Left colon (tissue), 2 donors: ENCODE measurements at places on chromosomes 13 and 19. TPM values are rescaled to one million over a fixed set of nuclear protein-coding genes. Genes with fewer than 3 reads are reported as not detected.

DNA sequence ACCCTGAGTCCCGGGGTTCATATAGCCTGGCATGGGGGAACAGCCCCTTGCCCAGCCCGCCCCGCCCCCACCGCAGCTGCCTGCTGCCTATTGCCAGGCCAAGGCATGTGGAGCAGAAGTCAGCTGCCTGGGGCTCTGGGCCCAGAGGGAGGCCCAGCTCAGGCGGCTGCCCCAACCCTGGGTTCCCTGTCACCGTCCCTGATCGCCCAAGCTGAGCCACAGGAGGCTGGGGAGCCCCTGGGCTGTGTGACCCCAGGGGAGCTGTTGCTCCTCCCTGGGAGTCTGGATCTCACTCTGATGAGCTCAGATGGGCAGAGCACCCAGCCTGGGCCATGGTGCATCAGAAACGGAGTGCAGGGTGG, 1.4 kb downstream of the PLIN4 start:
- no peak for DNase-seq

GRCh38 chr19:53132141-53132991, at the start of gene ZNF415:
Gene ZNF415 (minus strand): TSS chr19:53132910. CDS start chr19:53122676, 10,234 bp downstream.
- DNase-seq, result peak; percentile 87

- DNase-seq, result no peak
These were observed 25.1 kb upstream of the CEBPG start for GRCh38 chr19:33348301-33349010.

- peak; percentile 33 for DNase-seq
These were observed 1418.4 kb downstream of the UQCRFS1 start for GRCh38 chr19:27794494-27795042.

DNA sequence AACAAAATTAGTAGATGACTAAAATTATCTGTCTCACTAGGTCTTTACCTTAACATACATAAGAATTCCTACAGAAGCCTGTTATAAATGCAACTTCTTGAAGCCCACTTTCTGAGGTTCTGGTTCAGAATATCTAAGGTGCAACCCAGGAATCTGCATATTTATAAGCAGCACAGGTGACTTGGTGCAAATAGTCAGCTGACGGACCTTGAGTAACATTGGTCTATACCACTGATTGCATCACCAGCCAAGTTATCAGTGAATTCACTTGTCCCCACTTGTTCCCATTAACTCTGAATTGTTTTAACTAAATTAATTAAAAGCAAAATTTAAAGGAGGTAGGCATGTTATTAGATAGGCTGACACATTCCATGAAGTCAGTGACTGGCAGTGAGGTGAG, 109.9 kb downstream of the FRY start:
- DNase-seq, result no peak

DNA sequence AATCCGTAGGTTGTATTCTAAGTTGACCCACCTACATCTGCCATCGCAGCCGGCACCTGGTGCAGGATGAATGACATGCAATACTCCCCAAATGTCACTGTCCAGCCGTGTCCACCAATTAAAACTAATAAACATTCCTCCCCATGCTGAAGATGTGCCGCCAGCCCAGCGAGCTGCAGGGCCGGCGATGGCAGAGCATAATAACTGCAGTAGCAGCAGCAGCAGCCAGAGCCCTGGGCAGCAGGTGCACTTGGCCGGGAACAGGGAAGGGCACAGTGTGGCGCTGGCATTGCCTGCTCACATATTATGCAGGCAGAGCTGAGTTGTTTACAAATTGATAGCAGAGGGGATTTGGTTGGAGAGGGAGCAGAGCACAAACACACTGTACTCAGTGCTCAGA, 754.9 kb downstream of the OLFM4 start:
- DNase-seq, result no peak

DNA sequence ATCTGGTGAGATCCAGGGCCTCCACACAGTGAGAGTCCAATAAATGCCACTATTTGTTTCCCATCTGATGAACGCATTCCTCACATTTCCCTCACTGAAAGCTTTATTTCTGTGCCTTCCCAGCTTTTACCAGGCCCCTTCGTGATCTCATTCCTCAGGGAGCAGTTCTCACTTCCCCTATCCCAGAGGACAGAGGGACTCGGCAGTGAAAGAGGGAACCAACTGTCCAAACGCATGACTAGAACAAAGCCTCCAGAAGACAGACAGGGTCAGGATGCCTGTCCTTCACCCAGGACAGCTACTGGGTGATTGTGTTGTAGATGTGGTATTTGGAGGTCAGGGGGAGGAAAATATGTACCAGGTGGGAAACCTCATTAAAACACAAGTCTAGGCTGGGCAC, 2.0 kb upstream of the ZBTB45 start:
- DNase-seq, result no peak

GRCh38 chr13:44365008-44365407, 8.6 kb upstream of the SERP2 start:
- DNase-seq, result no peak

GRCh38 chr19:33426621-33427361, 53.3 kb downstream of the CEBPG start:
- no peak for DNase-seq

DNA sequence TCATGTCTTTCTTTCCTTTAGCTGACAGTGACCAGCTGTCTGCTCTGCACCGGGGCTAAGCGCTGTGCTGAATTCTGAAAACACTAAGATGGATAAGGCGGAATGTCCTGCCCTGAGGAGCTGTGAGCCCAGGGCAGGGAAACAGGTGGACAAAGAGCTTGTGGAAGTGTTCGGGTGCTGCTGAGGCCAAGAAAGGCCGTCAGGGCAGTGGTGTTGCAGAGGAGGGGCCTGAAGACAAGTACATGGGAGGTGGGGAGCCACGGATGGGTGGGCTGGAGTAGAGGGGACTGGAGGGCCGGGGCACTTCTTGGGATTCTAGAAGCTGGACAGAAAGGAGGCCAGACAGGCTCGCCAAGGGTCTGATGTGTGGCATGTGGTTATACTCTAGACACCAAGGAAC, 66.2 kb upstream of the GPR183 start:
- DNase-seq, result no peak

- DNase-seq, result no peak
These were observed 63.4 kb downstream of the KDM4B start for GRCh38 chr19:5032101-5032967.

GRCh38 chr19:2589441-2589840, 113.1 kb downstream of the GNG7 start:
- no peak for DNase-seq

- DNase-seq, result no peak
These were observed 12.9 kb downstream of the ZNF507 start for GRCh38 chr19:32358321-32358720.

- peak; percentile 12 for DNase-seq
These were observed 3.0 kb downstream of the PEG3 start for GRCh38 chr19:56837492-56838023.

- DNase-seq, result no peak
These were observed at the start of gene ZSCAN4 for GRCh38 chr19:57668635-57669034. Gene ZSCAN4 (plus strand): TSS chr19:57668935. CDS start chr19:57676146, 7,211 bp downstream.

- DNase-seq, result no peak
These were observed 91.2 kb downstream of the KATNAL1 start for GRCh38 chr13:30216111-30216510.

GRCh38 chr13:112947796-112948195, 21.2 kb upstream of the MCF2L start:
- DNase-seq, result peak; percentile 16

GRCh38 chr13:24213932-24214331, 53.4 kb downstream of the SPATA13 start:
- DNase-seq, result no peak

GRCh38 chr19:50795664-50796073, 5.5 kb downstream of the ACP4 start:
- no peak for DNase-seq

DNA sequence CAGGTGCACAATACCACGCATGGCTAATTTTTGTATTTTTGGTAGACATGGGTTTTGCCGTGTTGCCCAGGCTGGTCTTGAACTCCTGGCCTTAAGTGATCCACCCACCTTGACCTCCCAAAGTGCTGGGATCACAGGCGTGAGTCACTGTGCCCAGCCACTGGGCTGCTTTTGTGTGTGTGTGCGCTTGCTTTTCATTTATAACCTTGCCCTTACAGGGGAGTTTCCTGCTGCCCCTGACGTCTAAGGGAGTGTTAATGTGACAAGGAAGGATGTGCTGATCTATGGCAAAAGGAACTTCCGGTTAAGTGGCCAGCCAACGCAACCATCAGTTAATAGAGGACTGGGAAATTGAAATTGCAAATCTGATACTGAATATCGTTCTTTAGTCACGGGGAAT, 57.7 kb downstream of the ING1 start:
- no peak for DNase-seq

- DNase-seq, result no peak
These were observed 549.0 kb downstream of the GPC6 start for GRCh38 chr13:93775507-93776108.

DNA sequence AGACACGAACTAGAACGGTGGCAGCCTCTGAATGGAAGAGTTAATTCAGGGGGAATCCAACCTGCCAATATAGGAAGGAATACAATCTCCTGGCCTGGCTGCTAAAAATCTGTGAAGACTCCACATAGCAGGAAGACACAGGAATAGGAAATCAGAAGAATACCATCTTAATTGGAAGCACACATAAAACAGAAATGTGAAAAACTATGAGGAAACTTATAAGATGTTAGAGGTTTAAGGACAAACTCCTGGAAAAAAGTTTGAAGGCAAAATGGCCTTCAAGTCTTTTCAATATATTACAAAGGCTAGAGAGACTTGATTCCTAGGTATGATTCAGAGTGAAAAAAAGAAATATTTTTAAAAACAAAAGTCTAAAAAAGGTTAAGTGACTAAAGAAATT, 78.1 kb upstream of the FBXL3 start:
- DNase-seq, result no peak

DNA sequence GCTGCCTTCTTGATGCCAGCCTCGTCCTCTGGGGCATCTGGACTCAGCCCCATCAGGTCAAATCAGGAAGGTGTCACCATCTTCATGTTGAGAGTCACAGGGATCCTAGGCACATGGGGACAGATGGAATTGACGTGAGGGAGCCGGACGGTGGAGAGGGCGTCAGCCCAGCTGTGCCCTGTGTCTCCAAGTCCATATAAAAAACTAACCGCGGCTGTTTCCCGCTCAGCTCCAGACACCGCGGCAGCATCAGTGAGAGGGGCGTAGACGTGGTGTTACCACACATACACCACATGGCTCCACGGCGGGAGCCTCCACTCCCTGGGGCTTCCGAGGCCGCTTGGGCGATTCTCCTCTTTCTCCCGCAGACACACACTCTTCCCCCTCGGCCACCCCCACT, 5.6 kb upstream of the PRR36 start:
- no peak for DNase-seq

- DNase-seq, result peak; percentile 87
These were observed 23.3 kb downstream of the NOTCH3 start for GRCh38 chr19:15177269-15178116.

DNA sequence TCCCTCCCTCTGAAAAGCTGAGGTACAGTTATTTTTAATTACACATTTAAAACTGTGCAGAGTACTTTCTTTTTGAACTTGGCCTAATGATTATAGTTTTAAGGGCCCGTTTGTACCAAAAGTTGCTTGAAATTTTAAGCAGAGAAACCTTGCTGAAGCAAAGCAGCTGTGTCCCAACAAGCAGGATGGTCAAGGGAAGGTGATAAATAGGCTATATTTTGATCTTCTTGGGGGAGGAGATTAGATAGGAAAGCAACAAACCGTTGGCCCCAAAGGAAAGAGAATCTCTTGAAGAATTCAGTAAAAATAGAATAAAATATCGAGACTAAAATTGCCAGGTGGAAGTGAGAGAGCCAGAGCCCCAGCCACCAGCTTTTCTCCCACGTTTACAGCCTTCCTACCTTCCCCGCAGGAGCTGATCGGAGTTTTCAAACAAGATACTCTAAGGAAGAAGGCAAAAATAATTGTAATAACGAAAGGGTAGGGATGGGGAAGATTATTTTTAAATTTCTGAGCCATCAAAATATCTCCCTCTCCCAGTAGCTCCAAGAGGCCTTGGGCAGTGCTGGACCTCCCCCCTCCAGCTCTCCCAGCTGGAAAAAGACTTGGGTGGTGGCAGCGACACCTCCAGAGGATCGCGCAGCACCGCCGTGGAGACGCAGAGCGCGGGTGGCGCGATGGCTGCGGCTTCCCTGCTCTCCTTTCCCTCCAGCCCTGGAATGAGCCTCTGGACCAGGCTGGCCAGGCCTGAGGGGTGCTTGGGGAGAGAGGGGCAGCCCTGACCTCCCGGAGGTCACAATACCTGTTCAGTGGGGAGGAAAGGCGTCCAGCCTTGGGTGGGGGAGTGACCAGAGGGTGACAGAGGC, 5.8 kb downstream of the ZIC2 start:
- no peak for DNase-seq

Gene ZNF730
- 0.64 TPM for total RNA-seq

Gene PRSS57
- not detected for total RNA-seq

Gene KLK12
- total RNA-seq, result 0.81 TPM

Gene ZNF793
- total RNA-seq, result 2.6 TPM

Gene UGGT2
- 17.2 TPM for total RNA-seq

Gene FUT3
- total RNA-seq, result 253 TPM

Gene GRIN3B
- total RNA-seq, result not detected

Gene ZIC2
- 0.27 TPM for total RNA-seq

Gene KIR2DL1
- not detected for total RNA-seq

Gene FGF22
- total RNA-seq, result not detected

Gene LGALS7
- not detected for total RNA-seq

Gene KLC3
- not detected for total RNA-seq

Gene FCGBP
- 6,411 TPM for total RNA-seq

Gene ZNF681
- total RNA-seq, result 3.1 TPM

Gene PABPC3
- total RNA-seq, result 0.34 TPM

Gene SRRM5
- total RNA-seq, result 0.14 TPM

Gene VAV1
- total RNA-seq, result 8.2 TPM

Gene LNX2
- 36.4 TPM for total RNA-seq

Gene CLEC4G
- not detected for total RNA-seq

Gene ZNF575
- 6.5 TPM for total RNA-seq

Gene FCAR
- total RNA-seq, result not detected

Gene LENG9
- total RNA-seq, result 17.1 TPM

Gene ENOX1
- 0.09 TPM for total RNA-seq

Gene SIGLECL1
- total RNA-seq, result not detected

Gene PSG6
- total RNA-seq, result not detected

Gene ZSWIM4
- total RNA-seq, result 3.0 TPM
